Activated CD4-positive, alpha-beta T cell treated with anti-CD3 and anti-CD28 coated beads for 1 hour (primary cell): ENCODE measurements at places on chromosomes 7 and 10.
A peak's percentile ranks its signal among the peaks of the same experiment; 100 is the strongest.

DNA sequence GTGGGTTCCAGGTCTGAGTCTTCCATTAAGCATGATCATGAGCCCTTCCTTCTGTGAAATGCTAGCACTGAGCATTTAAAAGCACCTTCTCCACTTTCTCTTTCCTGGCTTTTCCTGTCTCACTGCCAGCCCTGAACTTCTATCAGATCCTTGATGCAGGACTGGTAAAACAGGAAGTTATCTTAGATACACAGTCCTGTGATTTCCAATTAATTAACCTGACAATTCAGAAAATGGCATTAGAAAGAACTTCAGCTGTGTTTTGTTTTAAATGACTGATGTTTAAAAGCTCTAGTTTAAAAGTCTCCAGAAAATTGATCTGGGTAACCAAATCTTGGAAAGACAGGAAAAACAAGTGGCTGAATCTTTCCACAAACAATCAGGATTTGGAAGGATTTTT, 79.0 kb upstream of the MACROH2A2 start:
- DNase-seq = no peak

DNA sequence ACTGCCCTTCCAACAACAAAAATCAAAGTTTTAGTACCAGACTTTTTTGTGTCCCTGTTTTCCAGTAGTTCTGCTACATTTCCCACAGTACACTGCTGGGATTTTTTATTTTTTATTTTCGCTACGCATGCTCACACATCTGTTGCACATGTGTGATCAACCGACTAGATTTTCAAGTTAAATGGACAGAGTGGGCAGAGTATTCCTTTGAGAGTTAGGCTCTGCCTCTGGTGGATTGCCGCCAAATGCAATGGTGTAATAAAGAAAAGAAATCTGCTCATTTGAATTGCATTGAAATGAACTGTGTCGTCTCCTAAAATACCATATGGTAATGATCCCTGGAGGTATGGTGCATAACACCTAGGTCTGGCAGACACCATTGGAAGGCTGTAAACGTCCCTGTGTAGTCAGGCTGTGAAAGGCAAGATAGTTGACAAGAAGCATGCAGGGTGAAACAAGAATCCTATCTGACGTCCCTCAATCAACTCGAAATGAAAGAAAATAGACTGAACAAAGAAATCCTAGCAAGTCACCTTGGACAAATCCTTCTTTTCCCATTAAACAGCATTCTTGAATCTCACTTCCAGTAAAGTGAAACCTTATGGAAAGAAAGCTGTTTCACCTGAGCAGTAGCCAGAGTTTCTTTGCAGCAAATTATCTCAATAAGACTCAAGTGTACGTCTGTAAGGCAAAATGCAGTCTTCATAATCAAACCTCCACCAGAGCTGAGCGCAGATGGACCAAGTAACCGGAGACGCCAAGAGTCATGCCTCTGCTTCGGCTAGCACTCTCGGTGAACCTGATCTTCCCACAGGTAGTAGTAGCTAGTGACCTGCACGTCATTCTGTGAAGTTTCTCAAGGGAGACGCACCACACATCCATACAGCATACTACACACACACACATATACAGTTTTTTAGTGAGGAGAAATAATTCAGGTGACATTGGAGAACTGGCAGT, 357.3 kb downstream of the CRPPA start:
- no peak for DNase-seq

DNA sequence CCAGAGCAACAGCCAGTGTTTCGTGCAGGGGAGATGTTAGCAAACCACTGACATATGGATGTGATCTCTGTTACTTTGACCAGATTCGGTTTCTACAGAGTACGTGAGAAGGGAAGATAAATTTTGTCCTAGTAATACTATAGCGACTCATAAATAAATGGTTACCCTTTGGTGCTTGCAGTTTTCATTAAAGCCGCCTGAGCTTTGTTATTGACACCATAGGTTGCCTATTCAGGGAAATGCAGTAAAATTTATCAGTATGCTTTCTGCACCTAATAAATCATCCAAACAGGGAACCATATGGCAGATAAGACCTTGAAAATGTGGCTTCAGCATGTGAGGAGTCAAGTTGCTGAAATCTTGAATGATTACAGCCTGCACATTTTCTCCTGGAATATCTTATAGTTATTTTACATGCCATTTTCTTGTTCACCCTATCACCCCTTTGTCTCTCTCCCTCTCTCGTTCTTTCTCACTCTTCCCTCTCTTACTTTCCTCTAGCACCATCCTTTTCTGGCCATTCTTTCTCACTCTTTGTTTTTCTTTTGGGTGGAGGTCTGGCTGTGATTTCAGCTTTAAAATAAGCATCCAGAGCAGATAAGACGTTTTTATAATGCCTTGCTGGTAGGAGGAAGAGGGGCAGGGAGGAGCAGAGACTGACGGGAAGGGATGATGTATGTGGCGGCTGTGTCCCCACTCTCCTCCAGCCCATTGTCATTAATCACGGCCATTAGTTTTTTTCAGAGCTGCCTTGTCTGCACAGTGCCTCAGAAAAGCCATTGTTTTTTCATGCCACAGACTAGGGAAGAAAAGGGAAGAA, 182.5 kb downstream of the LRMDA start:
- no peak for DNase-seq

DNA sequence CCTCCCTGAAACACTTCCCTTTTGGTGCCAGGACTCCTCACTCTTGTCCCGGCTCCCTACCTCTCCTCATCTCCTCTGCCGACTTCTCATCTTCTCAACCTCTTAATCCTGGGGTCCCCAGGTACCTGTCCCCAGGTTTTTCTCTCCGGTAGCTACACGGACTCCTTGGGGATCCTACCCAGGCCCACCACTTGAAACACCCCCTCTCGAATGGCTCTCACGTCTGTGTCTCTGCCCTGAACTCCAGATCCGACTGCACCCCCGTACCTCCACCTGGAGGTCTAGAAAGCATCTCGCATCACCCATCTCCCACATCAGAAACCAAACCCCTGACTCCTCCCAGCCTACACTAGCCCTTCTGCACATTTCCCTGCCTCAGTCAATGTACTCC, 4.8 kb downstream of the TBATA start:
- DNase-seq = no peak

- no peak for DNase-seq
Observed at GRCh38 chr10:3881622-3882021, 96.6 kb upstream of the KLF6 start.

GRCh38 chr10:132396494-132397035, 435 bp upstream of the PWWP2B start:
- peak; percentile 52 for DNase-seq

- no peak for DNase-seq
Observed at GRCh38 chr7:877312-878232, 1.2 kb downstream of the GET4 start.

- DNase-seq = no peak
Observed at GRCh38 chr7:75712517-75713361, 26.0 kb downstream of the HIP1 start.

DNA sequence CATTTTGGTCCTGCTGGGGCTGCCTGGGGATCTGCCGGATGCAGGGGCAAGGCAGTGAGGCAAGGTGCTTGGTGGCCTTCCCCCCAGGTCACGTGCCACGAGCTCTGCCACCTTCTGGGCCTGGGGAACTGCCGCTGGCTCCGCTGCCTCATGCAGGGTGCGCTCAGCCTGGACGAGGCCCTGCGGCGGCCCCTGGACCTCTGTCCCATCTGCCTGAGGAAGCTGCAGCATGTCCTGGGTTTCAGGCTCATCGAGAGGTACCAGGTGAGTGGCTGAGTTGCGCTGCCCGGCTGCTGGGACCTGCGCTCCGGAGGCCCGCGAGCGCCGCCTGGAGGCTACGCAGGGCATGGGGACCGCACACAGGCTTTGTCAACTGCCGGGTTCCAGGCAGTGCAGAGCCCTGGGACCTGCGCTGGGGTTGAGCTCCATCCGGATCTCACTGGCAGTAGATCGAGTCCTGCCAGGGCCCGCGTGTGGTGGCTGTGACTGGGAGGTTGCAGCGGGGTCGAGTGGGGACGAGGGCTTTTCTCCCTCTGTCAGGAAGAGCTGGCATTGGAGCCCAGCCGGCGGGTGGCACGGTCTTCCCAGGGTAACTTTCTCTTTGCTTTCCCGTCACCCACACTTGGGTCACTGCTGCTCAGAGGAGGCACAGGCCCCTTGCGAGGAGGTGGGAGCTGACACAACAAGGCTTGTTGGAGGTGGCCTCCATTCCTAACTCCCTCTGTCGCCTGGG, 21.7 kb downstream of the AMZ1 start:
- DNase-seq = peak; percentile 67

DNA sequence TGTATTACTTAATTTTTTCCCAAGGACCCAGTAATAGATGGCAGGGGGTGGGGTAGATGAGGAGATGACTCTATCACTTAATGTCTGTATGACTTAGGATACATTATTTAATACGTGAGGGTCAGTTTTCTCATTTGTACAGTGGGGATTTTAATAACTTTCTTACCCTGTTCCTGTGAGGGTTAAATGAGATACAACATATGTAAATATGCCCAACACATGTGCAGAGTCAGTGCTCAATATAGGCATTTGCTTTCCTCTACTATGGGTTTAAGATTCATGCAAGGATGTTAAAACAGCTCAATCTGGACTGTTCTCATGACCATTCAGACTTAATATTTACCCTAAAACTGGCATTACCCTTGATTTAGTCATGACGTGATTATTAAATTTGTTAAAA, 31.2 kb downstream of the ST7 start:
- DNase-seq = no peak

GRCh38 chr7:101629171-101629570, at the start of gene MYL10:
TSS of gene MYL10 (minus strand) at chr7:101629296. CDS start at chr7:101629118, 178 bp downstream.
- DNase-seq = no peak
